Aorta (tissue), 5 donors: ENCODE measurements at places on chromosomes 5 and 9. TPM values are rescaled to one million over a fixed set of nuclear protein-coding genes. Genes with fewer than 3 reads are reported as not detected.

DNA sequence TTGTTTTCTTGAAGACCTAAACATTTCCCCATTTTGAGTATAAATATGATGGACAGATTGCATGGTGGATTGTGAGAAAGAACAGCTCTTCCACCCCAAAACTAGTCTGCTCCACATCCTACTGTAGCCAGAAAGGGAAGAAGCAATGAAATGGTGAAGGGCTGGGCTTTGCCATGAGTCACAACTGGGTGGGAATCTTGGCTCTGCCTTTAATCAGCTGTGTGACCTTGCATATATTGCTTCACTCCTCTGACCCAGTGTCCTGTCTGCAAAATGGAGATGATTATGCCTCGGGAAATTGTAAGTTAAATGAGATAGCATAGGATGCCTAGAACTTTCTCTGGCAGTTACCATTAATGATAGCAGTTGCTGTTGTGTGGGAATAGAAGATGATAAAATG, 101.9 kb downstream of the PDE8B start:
- no peak for DNase-seq

ROR2 gene
- 5.8 TPM for total RNA-seq

GRCh38 chr5:68304421-68305052, 89.0 kb downstream of the PIK3R1 start:
- no peak for DNase-seq

AQP7 gene
- total RNA-seq, result 9.1 TPM

- DNase-seq, result peak; percentile 87
These were observed 75.4 kb downstream of the STK32A start for GRCh38 chr5:147310059-147310704.

- DNase-seq, result no peak
These were observed 48.2 kb downstream of the RXRA start for GRCh38 chr9:134374301-134375010.

FOXE1 gene
- not detected for total RNA-seq

DNA sequence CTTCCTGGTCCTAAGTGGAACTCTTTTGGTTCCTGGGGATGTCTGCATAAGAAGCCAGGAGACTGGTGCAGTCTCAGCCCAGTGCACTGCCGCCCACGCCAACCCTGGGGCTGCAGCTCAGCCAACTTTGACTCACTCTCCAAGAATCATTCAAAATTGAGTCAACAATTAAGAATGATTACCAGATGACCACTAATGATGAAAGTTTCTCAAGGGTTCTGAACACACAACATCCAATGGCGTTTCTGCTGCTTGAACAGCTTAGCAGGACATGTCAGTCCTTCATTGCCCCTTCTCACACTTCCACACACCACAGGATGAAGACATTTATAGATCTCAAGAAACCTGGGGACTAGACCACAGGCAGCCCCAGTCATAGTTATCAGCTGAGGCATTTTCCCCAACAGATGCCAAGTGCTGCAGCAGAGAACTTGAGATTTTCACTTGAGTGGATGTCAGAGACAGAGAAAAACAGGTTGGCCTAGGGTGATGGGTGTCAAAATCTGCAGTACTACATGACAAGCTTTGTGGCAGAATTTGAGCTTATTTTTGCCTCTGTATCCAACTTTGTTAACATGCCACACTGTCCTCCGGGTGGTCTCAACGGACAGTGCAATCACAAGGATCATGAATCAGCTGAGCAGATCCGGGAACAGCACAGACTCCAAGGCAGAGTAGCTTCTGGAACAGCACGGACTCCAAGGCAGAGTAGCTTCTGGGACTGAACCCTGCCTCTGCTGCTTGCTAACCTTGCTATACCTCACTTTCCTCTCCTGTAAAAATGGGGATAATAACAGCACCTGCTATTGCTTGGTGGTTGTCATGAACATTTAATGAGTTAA, 356.1 kb downstream of the SPOCK1 start:
- DNase-seq, result peak; percentile 91

DNA sequence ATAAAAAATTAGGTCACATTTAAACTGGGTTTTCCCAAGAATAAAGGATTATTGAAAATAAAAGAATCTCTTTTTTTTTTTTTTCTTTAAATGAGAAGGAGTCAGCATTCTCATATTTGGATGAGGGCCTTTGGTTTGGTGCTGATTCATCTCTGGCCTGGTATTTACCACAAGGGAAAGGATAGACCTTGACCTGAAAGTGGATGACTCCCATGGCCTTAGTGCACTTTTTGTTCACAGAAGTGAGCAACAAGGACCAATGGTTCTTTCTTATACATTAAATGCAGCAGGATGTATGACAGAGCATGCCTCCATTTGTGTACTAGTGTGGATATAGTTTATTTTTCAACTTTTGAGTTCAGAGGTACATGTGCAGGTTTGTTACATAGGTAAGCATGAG, 6.9 kb downstream of the YTHDC2 start:
- DNase-seq, result no peak

GGTA1 gene
- total RNA-seq, result 17.6 TPM

DNA sequence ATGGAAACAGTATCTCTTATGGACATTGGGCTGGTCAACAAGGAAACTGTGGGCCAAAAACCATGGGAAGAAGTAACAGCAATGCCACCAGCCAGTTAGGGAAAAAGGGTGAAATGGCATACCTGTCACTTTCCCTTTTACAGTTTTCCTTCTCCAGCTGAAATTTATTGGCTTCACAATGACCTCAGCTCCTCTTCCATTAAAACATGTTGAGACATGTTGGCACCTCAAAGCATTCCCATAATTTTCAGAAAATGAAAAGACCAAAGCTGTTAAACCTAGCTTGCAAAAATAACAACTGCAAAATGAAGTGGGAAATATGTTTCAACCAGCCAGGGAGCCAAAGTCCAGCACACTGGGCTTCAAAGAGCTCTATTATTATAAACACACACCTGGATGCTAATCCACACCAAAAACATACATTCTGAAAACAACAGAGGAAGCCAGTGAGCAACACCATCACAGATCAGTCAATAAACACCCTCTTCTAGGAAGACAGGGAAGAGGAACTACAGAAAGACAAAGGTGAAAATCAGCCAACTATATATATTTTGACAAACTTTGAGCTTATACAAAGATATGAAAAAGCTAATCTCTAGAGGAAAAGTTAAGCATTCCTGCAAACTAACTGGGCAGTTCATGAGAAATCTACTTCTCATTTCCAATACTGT, 78.4 kb upstream of the PTGER4 start:
- DNase-seq, result no peak

DNA sequence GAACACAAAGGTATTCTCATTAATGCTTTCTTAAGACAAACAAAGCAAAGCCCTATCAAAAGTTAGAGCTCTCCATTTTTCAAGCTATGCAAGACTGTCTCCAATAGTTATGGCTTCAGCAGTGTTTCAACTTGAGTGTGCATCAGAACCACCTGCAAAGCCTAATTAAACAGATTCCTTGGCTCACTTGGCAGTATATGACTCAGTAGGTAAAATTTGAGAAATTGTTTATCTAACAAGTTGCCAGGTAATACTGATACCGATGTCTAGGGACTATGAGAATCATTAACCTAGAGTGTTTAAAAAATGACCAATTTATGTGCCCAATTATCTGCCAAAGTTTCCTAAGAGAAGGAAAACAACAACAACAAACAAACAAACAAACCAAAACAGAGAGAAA, 60.3 kb upstream of the PARP8 start:
- no peak for DNase-seq

- no peak for DNase-seq
These were observed 2.8 kb downstream of the FBN2 start for GRCh38 chr5:128535251-128535650.

DNA sequence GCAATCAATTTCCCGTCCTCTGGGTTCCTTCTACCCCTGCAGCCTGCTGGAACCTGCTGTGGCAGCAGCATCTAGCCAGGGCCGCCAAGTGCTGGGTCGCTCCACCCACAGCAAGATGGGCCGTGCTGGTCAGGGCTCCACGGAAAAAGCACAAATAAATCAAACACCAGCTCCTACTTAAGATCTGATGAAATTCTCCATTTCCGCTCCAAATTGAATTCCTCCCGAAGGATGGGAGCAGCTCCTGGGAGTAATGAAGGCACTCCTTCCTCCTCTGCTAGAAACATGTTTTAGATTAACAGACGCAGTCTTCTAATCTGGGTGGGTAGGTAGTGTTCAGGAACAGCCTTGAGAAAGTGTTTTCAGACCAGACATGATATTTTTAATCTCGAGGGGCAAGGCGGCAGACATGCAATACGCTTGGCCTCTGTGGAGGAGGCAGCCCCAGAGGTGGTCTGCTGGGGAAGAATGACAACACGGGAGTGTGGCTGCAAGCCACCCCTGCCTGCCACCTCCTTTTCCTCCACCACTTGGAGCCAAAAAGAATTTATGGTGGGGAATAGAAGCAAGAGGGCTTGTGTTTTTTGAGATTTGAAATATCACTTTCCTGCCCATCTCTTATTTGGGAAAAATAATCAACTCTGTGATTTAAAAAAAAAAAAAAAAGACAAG, 194.1 kb downstream of the AOPEP start:
- peak; percentile 83 for DNase-seq

PCDHGC3 gene
- 116 TPM for total RNA-seq
